Type B pancreatic cell (in vitro differentiated cells): ENCODE measurements at places on chromosomes 13 and 19.
A peak's percentile ranks its signal among the peaks of the same experiment; 100 is the strongest.

GRCh38 chr13:50760751-50761150 lies 82.7 kb downstream of the DLEU7 start:
- no peak for DNase-seq

DNA sequence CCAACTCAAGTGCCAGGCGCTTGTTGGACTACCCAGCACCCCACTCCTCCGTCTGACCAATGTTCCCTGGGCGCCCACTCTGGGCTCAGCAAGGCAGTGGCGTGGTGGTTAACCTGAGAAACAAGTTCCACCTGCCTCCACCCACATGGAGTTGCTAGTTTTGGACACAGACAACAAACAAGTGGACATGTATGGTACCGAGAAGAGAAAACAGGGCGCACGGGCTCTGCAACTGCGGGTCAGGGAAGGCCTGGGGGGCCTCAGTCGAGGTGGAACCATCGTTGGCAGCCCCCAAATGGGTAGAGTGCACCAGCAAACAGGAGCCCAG lies 2.5 kb downstream of the MIER2 start:
- no peak for DNase-seq

GRCh38 chr13:94351292-94351990 lies 128.0 kb downstream of the DCT start:
- DNase-seq, result no peak

DNA sequence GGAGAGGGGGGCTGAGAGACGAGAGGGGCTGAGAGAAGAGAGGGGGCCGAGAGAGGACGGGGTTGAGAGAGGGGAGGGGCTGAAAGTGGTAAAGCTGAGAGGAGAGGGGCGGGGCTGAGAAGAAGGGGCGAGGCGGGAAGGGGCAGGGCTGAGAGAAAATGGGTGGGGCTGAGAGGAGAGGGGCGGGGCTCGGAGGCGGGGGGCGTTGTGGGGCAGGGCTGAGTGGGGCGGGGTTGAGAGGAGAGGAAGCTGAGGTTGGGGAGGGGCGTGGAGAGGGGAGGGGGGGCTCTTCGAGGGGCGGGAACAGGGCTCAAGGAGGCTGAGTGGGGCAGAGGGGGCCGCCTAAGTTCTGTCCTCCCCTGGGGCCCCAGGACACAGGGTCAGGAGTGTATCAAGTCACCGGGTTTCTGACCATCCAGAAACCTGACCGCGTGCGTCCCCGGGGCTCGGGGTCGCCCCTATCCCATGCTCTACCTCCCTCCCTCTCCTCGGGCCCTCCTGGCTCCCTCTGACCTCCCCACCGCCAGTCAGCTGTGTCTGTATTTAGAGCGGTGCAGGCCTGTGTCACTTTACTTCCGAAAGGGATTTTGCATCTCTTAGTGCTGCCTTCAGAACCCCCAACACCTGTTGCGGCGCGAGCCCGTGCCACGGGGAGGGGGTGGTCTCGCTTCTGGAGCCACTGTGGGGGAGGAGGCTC lies 38.6 kb upstream of the SEMA6B start:
- DNase-seq, result peak; percentile 79

GRCh38 chr13:53569453-53569852 lies 540.8 kb downstream of the OLFM4 start:
- no peak for DNase-seq

- DNase-seq, result no peak
Measured at GRCh38 chr19:35299523-35300338, 7.8 kb downstream of the MAG start.

GRCh38 chr19:44592451-44592890 lies 20.9 kb upstream of the IGSF23 start:
- DNase-seq, result no peak

DNA sequence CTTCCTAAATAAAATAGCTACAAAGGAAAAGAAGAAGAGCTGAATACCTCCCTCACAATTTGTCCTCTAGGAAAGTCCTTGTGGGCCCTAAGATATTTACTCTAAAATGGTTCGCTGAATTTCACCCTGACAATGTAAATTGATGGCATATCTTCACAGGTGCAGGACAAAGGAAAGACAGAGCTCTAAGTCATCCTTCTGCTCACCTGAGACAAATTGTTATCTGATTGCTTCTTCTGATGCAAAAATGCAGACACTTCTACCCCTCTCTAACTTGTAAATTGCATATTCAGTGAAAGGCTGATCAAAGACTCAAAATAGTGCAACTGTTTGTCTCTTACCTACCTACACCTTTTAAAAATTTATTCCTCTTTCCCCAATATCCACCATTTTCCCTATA lies 747.2 kb upstream of the PRR20A start:
- no peak for DNase-seq

DNA sequence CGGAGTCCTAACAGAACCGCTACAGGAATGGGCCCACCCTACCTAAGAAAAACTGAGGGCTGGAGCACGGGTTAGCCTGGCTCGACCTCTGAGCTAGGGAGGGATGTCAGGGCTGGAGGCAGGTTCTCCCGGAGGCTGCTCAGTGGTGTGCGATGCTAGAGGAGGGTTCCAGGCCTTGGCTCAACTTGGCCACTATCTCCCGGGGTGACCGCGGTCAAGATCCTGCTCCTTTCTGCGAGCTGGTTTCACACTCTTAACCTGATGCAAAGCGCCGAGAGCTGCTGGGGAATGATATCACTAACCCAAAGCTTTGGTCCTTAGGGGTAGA lies 301 bp downstream of the POP4 start:
- no peak for DNase-seq

DNA sequence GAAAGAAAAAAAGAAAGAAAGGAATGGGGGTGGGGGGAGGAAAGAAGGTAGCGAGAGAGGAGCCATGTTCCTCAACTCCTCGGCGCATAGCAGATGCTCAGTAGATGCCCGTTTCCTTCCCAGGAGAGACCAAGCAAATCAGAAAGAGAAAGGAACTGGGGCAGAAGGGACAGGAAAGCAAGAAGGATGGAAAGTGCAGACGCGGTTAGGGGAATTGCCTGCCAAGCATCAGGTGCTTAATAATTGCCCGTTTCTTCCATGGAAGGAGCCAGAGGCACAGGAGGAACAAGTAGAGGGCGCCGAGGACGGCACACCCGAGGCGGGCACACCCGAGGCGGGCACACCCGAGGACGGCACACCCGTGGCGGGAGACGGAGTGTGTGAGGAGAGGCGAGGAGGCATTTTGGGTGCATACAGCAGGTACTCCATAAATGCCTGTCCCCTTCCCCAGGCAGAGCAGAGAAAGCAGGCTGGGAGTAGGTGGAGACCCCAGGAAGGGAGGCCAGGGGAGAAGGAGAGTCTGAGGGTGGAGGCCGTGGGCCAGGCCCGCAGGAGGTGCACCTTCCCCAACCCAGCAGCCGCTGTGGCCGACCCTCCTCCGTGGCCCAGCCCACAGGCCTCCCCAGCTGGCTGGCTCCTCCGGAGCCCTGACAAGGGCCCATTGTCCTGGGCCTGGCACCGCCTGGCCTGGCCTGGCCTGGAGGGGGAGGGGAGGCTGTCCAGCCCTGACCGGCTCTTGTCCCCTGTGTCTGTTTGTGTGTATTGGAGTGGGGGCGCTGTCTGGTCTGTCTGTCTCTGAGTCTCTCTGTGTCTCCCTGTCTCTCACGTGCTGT lies 14.6 kb downstream of the JOSD2 start:
- no peak for DNase-seq

GRCh38 chr13:114032126-114032799 lies 58.4 kb upstream of the C13orf46 start:
- no peak for DNase-seq

GRCh38 chr19:46428239-46429135 lies at the start of gene PNMA8C:
TSS of gene PNMA8C (minus strand) at chr19:46428936. CDS start at chr19:46428359, 577 bp downstream.
- peak; percentile 81 for DNase-seq

DNA sequence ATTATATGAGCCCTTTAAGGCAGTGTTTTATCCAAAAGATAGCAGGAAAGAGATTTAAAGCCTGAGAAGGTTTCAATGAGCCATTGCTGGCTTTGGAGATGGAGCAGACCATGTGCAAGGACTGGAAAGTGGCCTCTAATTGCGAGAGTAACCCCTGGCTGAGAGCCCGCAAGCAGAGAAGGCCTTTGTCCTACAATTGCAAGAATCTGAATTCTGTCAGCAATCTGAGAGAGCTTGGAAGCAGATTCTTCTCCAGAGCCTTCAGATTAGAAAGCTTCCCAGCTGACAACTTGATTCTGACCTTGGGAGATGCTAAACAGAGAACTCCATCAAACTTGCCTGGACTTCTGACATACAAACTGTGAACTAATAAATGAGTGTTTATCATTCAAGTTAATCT lies 528.7 kb upstream of the KLF12 start:
- no peak for DNase-seq

- DNase-seq, result no peak
Measured at GRCh38 chr13:92175330-92175729, 776.9 kb downstream of the GPC5 start.

- DNase-seq, result no peak
Measured at GRCh38 chr13:24038841-24039330, 121.6 kb upstream of the SPATA13 start.

- DNase-seq, result no peak
Measured at GRCh38 chr13:48560657-48561337, 27.9 kb upstream of the RCBTB2 start.

- no peak for DNase-seq
Measured at GRCh38 chr13:92354583-92354982, 872.0 kb upstream of the GPC6 start.

DNA sequence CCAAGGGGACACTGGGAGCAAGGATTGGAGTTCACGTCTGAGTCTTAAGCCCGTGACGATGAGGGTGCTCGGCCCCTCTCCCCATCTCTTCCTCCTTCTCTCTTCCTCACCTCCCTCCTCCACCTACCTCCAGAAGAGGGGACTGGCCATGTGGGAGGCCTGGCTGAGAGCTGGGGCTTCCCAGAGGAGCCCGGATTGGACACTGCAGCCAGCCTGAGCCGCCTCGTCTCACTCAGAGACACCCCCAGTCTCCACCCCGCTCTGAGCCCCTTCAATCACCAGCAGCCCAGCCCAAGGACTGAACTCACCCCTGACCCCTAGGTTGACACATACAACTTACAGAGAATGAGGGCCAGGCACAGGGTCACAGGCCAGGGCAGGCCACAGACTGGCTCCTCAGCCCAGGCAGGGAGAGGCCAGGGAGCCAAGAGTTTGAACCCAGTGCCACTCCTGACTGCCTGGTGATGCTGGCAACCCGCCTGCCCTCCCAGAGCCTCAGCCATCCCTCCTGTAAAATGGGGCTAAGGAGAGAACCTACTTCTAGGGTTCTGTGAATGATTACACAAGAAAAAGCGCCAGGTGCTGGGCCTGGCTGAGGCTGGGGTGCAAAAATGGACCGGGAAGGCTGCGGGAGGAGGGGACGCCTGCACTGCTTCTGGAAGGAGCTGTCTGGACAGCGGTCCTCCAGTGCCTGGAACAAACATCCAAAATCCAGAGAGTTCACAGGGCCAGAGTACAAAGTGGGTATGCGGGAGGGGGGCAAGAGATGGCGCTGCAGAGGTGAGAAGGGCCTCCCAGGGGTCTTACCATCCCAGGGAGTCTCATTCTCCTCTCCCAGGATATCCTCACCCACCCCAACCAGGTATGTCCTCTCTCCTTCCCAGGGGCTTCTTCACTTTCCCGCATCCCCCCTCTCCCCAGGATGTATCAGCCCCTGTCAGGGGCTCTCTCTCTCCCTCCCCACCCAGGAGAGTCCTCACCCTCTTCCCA lies 1.1 kb downstream of the CD79A start:
- DNase-seq, result no peak

- no peak for DNase-seq
Measured at GRCh38 chr13:98254513-98254912, 77.4 kb upstream of the RNF113B start.

- no peak for DNase-seq
Measured at GRCh38 chr13:58597552-58597951, 966.0 kb downstream of the PCDH17 start.

- DNase-seq, result no peak
Measured at GRCh38 chr13:35598790-35599369, 122.4 kb upstream of the MAB21L1 start.

GRCh38 chr13:96075953-96076543 lies 13.9 kb upstream of the HS6ST3 start:
- no peak for DNase-seq

- DNase-seq, result no peak
Measured at GRCh38 chr19:16160943-16161560, 12.3 kb downstream of the CIB3 start.

GRCh38 chr13:113853518-113854237 lies 10.2 kb downstream of the GAS6 start:
- peak; percentile 54 for DNase-seq

DNA sequence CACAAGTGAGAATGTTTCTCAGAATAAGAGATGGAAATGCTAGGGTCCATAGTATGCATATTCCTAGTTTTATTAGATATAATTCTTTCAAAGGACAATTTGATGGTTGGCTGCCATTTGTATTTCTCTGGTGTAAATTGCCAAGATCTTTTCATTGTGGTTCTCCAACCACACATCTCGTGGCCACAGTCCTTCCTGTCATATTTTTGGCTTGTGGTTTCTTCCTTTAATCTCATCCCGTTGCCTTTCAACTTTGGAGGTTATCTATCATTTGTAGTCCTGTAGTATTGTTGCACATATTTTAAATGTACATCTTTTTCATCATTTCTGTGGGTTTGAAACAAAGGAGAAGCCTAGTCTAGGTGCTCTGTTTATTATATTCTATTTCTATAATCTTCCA lies 61.2 kb downstream of the WASF3 start:
- no peak for DNase-seq

DNA sequence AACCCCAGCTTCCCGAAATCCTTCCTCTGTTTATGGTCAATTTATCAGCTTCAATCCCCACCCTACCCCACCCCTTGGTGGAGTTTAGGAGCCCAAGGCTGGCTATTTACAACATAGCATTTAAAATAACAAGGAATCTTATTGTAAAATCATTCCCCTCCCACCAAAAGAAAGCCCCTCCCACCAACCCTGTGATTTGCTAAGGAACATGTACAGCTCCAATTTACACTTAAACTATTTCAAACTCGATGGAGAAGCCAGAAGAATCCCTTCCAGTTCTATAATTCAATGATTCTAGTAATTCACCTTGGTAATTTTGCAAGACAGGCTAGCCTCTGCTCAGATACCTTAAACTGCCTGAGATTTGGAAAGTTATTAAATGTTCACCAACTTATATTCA lies 3.0 kb downstream of the LATS2 start:
- no peak for DNase-seq

GRCh38 chr13:113327391-113327765 lies 30.3 kb downstream of the LAMP1 start:
- DNase-seq, result no peak

DNA sequence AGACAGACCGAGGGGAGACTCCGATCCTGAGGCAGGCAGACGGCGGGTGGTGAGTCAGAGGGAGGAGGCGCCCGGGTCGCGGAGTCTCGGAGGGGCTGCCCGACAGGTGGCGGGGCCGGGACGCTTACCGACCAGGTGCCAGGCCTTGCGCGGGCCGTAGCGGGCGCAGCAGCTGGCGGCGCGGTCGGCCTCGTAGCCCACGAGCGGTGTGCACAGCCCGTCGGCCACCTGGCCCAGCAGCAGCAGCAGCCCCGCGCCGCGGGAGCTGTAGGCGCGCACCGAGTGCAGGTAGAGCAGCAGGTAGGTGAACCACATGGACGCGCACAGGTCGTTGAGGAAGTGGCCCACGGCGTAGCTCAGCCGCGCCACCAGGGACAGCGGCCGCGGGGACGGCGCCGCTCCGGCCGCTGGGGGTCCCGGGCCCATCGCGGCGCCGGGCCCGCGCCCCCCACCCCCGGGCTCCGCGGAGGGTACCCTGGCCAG lies 367 bp downstream of the MFSD12 start:
- DNase-seq, result no peak

- DNase-seq, result no peak
Measured at GRCh38 chr19:4067396-4068046, 822 bp upstream of the ZBTB7A start.
